Stimulated activated CD4-positive, alpha-beta T cell treated with anti-CD3 and anti-CD28 coated beads, TNF-alpha, amount 100 ng/mL, for 4 hours (primary cell): ENCODE measurements at places on chromosomes 3 and 15.

GRCh38 chr3:184333190-184333589 is 4.2 kb upstream of the FAM131A start:
- no peak for DNase-seq

DNA sequence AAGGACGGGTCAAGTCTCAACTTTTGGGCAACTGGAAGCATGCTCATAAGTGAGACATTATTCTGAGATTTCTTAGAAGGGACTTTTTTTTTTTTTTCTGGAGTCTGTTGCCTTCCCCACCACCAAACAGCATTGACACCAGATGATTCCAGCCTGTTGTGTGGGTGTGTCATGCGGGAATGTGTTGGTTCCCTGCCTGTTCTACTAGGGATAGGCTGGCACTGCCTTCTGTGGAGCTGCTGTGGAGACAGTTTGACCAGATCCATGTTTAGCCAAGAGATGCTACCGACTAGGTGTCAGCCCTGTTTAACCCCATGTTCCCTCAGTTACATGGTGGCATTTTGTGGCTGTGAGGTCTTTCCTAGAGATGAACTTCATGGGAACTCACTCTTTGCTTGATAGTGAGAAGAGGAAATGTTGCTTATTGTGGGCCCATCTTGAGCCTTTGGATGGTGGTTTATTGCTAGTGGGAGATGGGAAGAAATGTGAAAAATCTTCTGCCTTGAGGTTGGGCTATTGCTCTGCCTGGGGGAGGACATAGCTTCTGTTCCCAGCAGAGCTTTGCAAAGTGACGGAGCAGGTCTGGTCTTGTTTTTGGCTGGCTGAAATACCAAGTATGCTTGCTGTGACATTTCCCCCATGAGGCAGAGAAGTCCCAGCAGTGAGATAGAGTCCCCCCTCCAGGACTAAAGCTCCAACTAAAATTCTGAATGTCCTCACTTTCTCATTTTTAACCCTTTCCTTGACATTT is 31.3 kb downstream of the TRAK1 start:
- no peak for DNase-seq

DNA sequence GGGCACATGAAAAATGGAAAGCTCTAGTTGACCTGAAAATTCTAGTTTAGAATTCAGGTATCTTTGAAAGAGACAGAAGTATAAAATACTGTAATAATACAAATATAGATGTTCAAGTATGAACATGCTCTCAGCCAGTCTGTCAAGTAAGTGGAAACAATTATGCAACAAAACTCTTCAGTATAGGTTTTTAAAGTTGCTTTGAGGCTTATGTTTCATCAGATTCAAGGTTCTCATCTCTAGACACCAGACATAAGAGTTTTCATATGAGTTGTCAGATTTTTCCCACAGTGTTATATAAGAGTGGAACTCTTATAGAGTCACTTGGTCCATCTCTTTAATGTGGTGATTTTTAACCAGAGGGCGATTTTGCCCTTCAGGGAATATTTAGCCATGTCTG is 22.0 kb downstream of the CMSS1 start:
- DNase-seq: no peak

DNA sequence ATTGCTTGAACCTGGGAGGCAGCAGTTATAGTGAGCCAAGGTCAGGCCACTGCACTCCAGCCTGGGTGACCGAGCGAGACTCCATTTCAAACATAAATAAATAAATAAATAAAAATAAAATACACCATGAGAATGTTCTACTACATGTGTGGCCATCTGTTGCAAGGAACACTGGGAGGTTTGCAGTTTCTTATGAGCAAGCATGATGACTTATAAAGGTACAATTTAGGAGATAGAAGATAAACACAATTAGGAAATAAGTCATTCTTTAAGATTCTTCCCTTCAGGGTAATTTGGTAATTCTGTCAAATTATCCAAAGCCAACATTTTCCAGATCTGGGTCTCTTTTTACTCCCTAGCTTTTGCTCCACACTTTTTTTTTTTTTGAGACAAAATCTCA is 13.4 kb downstream of the HTR3C start:
- DNase-seq: no peak

DNA sequence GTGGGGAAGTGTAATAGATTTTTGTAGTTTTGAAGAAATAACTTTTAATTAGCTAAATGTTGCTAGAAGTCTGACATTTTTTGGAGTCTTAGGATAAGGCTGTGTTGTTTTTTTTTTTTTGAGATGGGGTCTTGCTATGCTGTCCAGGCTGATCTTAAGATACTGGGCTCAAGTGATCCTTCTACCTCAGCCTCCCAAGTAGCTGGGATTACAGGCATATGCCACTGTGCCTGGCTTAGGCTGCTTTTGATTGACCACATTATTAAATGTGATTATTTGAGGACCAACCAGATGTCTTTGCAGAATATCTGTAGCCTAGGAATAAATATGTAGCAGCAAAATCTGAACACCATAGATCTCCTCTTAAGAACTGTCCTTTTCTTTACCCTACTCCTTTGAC is 29.7 kb downstream of the HACD3 start:
- DNase-seq: no peak

GRCh38 chr15:91936927-91937326 is 83.4 kb downstream of the SLCO3A1 start:
- DNase-seq: no peak
